Hindlimb muscle (tissue), 1 donor: ENCODE measurements at places on chromosomes 1 and 21.

DNA sequence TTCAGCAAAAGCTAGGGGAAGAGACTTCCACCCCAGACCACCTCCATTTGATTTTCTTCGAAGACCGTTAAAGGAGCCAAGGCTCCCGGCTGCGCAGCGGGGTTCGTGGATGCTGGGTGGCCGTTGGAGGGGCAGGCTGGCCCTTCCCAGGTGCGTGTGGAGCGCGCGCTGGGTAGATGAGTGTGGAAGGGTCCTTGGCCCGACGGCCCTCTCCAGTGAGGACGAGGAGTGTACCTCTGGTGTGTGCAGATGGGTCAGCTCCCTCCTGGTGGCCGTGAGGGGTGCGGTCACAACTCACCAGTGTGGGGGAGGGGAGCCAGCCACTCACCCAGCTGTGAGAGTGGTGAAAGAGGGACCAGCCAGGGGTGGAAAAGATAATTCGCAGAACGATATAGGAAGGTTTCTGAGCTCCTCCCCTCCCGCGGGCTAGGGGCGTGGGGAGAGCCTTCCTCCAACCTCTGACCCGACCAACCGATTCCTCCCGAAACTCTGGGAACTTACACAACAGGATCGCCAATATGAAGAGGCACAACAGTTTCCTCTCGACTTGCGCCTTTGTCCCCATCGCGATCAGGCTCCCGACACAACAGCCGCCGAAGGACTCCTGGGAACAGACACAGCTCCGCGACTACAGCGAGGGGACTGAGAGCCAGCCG, at the start of gene F11R:
Gene F11R, minus strand, starts transcription at position 644 of the 656 bp plus-strand sequence. Its CDS starts 79 bp downstream, at position 565.
- no peak for DNase-seq

DNA sequence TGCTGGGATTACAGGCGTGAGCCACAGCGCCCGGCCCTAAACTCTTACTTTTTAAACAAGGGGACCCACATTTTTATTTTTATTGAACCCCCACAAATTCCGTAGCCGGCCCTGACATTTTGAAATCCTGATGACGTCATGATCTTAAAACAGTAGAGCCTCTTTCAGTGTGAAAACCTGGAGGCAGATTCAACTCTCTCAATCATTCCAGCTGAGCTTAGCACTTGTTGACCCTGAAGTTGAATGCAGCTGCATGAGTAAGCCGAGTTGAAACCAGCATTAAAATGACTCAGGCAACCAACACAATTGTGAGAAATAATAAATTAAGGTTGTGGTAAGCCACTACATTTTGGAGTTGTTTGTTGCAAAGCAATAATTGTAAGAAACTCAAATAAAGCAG, 93.9 kb upstream of the ADGRL4 start:
- no peak for DNase-seq

- DNase-seq = no peak
These were observed 1.1 kb upstream of the FNDC10 start for GRCh38 chr1:1600861-1601563.

DNA sequence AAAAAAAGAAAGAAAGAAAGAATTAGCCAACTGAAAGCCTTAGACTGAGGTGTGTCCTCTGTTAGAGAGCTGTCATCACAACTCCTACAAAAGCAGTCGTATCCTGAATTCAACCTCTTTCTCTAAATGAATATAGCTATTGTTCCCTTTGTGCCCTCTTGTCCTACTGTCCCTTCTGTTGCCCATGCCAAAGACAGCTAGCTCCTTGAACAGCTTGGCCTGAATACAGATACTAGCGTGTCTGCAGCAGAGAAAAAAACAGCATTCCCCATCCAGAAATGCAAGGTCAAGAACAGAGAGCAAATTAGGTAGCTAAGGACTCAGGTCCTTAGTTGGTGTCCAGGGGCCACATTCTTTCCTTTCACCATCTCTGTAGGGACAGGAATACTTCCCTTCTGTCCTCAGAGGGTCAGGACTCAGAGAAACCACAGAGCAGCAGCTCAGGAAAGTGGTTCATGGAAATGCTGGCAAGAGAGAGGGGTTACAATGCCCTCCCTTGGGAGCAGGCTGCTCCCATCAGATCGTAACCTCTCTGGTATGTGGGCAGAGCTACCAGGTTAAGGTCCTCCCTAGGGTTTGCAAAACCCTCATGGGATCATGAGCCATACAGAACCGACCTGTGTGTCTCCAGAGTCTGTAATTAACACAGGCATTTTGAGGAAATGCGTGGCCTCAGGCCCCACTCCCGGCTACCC, 1.8 kb upstream of the ZBTB48 start:
- no peak for DNase-seq

- no peak for DNase-seq
These were observed 107.4 kb upstream of the SERBP1 start for GRCh38 chr1:67537667-67538018.

DNA sequence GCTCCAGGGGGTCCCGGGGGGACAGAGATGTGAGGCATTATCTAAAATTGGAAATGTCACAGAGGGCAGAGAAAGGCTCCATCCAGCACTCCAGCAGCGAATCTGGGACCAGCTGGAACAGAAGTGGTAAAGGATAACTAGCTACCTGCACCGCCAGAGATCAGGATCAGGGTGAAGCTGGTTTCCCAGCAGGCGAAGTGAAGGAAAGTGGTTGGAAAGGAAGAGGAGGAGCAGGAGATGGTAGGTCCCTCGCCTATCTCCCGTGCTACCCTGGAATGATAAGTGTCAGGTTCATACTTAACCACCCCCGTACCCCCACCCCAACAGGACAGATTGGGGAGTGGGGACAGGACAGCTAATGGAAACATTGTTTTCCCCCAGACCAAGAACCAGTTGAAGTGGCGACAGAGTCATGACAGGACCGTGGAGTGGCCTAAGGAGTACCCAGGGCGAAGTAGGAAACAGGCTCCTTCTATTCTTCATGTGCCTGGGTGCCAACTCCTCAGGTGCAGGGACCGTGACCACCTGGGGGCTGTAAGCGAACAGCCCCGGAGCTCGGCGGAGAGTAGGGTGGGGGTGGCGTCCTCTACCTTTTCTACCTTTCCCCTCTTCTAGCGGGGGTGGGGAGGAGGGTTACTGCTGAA, 717 bp downstream of the B4GALT3 start:
- no peak for DNase-seq

DNA sequence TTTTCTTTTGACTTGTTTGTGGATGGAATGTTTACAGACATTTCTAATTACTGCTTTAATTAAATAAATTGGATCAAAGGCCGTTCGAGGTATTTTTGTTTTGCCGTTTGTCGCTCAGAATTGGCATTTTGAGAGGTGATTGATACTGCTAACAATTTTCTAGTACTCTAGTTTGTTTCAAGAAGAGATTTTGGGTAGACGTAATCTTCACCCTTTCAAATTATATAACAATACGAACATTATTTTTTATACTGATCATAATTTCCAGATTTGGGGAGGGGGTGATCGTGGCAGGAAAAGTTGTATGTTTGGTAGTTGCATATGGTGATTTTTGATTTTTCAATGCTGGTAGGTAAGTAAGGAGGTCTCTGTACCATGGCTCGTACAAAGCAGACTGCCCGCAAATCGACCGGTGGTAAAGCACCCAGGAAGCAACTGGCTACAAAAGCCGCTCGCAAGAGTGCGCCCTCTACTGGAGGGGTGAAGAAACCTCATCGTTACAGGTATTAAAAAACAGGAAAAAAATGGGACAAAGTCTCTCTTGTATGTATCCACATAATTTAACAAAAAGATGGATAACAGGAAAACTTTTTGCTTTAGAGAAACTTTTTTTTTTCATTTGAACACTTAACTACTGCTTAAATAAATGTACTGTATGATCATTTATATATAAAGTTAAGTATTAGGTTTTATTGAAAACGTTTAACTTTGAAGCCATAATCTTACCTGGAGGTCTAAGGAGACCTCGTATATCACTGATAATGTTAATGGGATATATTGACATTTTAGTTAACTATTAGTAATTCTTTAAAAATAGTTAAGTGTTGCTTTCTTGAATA, 1.7 kb downstream of the H3-3A start:
- DNase-seq = peak; percentile 21

DNA sequence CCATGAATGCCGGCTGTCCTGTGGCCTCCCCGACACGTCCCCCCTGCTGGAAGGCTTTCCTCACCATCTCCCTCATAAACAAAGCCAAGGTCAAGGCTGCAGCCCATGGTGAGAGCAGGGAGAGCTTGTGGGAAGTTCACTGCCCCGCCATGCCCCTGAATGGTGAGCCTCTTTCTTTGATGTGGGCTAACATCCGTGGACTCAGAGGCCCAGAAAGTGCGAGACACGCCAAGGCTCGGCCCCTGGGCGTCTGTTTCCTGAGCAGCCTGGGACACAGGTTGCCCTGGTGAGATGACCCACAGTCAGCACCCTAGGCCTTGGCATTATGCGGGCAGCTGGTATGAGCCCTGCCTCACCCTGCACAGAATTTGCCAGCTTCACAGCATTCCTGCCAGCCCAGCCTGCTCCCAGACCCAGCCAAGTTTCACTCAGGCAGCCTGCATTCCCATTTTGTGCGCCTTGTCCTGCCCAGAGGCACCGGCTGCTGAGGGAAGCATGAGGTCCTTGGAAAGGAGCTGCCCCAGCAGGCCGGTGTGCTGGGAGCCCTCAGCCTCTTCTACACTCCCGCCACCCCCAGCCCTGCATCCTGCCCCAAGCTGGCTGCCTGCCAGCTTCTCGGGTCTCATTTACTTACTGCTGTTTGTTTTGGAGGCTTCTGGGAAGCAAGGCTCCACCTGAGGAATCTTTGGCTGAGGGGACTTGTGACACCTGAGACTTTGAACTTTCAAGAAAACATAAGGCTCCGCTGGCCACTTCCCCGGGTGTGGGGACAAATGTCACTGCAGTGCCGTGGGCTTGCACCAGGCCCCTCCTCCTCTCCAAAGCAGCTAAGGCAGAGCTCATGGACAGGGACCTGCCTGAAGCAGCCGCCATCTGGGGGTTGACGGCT, 31.9 kb downstream of the NEK2 start:
- DNase-seq = no peak

DNA sequence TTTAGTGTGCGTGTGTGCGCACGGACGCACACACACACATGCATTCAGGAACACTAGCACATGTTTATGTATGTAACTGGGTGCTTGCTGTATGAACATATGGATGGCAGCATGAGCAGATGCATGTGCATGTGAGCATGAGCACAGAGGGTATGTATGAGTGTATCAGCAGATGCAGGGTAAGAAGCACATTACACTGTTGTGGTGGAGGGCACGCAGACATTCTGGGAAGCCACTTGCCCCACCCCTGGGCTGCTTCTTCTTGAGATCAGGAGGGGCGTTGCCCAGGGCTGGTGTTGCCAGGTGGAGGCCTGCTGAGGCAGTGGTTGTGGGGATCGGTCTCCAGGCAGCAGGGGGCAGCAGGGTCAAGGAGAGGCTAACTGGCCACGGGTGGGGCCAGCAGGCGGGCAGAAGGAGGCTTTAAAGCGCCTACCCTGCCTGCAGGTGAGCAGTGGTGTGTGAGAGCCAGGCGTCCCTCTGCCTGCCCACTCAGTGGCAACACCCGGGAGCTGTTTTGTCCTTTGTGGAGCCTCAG, 3.9 kb upstream of the P3R3URF start:
- DNase-seq = no peak

GRCh38 chr1:245388687-245389086, 233.9 kb downstream of the KIF26B start:
- DNase-seq = peak; percentile 32

DNA sequence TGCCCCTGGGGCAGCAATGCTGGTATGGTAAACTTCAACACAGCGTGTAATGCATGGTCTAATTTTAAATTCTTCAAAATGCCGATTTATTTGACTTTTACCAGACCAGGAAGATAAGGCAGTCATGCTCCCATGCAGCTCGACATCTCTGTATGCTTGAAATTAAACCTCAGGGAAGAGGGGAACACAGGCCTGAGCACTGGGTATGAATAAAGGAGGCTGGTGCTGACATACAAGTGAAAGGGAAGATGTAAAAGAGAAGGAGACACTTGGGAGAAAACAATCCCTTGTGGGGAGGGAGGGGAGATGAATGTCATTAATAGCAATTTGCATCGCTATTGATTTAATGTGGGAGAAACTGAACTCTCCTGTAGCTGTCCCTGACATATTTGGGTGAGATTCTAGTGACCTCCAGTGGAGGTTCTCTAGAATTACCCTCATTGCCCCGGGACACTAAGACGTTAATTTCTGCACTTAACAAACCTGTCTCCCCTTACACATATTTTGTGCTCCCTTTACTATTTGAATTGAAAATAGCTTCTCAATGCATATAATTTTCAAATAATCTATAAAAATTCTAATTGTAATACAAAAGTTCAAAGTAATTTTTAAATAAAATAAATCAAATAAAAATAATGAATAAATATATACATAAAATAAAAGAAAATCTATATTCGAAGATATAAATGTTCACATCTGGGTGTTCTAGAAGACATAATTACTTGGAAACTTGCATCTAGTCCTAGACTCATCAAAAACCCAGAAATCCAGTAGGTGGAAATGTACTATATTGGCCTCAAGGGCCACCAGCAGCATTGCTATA, 283.1 kb downstream of the LMX1A start:
- peak; percentile 33 for DNase-seq

DNA sequence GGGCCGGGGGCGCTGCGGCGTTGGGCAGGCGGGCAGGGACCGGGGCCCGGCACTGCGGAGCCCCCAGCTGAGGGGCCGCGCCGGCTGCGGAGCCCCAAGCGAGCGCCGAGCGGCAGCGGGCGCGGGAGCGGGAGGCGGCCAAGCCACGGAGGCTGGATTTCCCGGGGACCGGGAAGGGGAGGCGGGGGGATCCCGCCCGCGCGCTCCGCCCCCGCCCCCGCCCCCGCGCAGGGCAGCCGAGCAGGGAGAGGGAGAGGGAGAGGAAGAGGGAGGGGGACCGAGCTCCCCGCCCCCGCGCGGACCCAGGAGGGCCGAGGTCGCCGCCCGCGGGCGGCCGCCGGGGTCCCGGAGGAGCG, at the start of gene DLGAP3:
Gene DLGAP3, minus strand, starts transcription at position 154 of the 356 bp plus-strand sequence. CDS start 24,267 bp downstream, outside the sequence.
- no peak for DNase-seq

DNA sequence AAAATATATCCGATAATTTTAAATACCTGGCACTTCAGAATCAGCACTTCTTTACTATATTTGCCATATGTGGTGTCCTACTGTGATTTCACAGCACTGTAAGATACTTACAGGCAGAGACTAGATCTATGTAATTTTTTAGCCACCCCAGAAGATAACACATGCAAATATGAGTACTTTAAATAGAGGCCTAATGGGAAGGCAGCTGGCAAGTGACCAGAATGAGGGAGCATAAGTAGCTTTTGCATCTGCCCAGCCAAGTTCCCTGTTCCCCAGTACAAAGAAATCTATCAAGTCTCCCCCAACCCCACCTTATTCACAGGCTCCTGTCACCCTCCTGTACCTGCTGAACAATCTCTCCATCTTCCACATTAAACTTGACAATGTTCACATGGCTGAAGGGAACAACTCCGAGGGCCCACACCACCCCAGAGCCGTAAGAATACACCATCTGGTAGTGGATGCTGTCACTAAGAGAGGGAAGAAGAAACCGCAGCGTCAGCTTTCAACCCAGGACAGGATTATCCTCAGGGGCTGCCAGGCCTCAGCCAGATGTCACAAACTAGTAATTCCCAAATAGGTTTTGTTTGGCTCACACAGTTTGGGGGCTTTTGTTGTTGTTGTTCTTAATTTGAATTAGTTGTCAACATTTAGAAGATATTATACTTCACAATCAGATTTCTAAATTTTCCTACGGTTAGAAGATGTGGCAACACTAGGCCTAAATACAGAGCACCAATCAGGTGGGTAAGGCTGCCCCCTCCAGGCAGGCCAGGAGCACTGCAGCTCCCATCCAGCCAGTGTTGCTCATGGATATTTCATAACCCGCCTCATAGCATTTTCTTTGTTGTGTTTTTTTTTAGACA, 10.4 kb downstream of the EMC1 start:
- peak; percentile 36 for DNase-seq
